ENCODE measurements at places on chromosomes 1 and 21.

DNA sequence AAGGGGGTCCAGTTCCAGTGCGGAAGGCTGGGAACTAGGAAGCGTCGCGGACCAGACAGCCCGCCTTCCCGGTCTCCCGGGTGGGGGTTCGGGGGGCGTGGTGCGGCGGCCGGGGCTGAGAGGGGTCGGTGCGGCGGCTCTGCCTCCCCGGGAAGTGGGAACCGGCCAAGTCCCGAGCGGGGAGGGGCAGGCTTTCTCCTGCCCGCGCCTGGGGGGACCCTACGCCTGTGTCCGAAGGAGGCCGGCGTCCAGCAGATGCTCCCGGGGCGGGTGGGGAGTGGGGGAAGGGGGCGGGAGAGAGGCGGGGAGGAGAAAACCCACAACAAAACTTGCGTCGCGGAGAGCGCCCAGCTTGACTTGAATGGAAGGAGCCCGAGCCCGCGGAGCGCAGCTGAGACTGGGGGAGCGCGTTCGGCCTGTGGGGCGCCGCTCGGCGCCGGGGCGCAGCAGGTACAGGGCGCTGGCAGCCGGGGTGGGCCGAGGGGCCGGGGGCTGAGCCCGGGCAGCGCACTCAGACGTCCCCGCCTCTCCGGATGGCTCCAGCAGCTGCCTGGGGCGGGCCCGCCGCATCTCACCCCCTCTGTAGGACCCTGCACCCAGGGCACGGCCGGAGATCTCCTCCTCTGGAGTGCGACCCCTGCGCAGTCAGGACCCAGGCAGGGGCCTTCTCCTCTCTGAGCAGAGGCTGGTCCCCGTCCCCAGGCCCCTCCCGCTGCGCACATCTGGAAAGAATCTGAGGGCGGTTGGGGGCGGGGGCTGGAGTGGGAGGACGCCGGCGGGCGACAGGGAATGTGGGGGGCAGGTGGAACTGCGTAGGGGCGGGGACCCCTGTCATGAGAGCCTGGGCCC lies at the start of gene PODN:
TSS of gene PODN (plus strand) at position 355 of the 849 bp plus-strand sequence. CDS start 7,643 bp downstream, outside the sequence.
- no peak for DNase-seq

- no peak for DNase-seq
These were observed 49.6 kb downstream of the MTR start for GRCh38 chr1:236844499-236845271.

DNA sequence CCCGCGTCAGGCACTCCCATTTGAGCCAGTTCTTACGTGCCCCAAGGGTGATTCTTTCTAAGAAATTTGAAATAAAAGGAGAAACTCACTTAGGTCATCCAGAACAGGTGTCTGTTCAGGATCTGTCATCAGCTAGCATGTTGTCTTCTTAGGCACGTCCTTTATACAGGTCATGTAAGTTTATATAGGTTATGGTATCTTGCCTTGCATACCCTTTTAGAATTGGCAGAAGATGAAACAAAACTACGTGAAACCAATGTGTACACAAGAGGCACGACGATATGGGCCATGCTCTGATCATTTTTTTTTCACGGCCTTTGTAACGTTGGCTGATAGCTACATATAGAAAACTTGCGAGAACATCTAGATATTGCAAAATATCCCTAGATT lies 579 bp upstream of the GTF2B start:
- no peak for DNase-seq

GRCh38 chr1:235253219-235253962 lies 74.6 kb downstream of the ARID4B start:
- DNase-seq, result peak; percentile 24

GRCh38 chr1:153494976-153495535 lies 34.6 kb upstream of the S100A7 start:
- peak; percentile 19 for DNase-seq

GRCh38 chr1:47189844-47190508 lies at the start of gene PDZK1IP1:
PDZK1IP1 (minus strand) TSS chr1:47190036; CDS start chr1:47189932, 104 bp downstream.
- DNase-seq, result no peak

DNA sequence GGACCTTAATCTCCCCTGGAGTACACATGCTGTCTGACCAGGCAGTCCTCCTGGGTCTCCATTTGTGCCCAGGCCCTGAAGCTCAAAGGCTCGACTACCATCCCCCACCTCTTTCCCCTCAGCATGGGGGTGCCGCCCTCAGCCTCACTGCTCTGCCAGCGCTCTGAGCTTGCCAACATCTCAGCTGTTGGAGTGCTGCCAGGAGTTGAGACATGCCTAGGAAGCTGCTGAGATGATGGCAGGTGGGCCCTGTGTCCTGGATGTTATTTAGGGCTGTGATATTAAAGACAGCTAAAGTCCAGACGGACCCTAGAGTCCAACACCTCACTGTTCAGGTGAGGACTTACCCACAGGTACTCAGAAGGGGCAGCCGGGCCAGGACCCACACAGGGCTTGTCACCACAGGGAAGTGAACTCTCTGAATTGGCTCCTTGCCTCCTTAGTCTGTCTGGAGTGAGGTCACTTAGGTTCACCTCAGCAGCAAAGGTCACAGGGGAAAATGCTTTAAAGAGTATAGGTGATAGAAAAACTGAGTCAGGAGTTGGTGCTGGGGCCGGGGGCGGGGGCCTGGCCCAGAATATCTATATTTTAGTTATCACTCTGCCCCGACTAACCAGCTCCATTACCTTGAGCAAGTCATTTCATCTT lies 19.7 kb upstream of the KCNC4 start:
- DNase-seq, result no peak

DNA sequence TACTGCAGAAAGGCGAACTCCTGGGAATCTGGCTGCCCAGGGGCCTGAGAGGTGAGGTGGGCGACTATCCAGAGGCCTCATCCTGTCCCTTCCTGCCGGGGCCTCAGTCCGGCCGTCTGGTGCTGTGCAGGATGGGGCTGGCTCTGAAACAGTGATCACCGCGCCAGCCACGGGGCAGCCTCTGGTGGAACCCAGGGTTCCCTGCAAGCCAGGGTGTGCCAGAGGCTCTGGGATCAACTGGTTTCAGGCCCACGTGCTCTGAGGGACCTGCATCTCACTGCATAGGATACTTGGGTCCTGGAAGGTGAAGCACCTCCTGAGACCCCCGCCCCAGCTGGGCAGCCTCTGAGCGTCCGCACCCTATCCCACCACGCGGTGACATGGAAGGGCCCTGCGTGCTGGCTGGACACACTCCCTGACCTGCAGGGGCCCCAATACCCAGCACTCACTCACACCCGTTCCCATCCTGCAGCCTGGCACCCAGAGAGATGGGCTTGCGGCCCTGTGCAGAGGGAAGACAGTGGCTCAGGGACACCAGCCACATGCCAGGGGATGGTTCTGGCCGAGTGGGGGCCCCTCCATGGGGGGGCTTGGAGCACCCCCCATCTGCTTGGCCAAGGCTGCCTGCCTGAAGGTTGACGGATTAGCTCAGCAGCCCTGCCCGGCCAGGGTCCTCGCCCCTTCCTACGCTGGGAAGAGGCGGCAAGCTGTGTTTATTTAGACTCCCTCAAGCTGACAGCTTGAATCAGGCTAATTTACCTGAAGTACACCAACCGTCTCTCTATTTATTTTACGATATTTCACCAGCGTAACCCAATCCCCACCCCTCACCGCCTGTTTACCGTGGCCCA lies 64.3 kb upstream of the TTC34 start:
- no peak for DNase-seq

- no peak for DNase-seq
These were observed 40.6 kb upstream of the RAB4A start for GRCh38 chr1:229230140-229230892.

GRCh38 chr1:31145648-31146047 lies 80.1 kb upstream of the PUM1 start:
- no peak for DNase-seq

DNA sequence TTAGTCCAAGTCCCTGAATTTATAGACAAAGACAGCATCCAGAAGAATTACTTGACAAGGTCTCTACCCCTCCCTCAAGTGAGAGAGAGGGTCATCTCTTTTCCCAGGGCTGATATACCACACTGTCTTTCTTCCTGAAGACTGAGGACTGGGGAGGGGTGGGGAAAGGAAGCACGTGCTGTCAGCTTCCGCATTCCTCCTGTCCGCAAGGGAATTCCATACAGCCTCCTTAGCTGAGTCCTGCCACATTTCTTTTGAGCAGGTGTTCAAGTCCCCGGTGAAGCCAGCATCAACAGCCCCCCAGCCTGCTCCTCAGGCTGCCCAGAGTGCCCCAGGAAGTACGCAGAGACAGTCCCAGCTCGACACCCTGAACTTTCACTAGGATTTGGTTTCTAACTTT lies 34.2 kb downstream of the PCAT6 start:
- DNase-seq, result no peak

DNA sequence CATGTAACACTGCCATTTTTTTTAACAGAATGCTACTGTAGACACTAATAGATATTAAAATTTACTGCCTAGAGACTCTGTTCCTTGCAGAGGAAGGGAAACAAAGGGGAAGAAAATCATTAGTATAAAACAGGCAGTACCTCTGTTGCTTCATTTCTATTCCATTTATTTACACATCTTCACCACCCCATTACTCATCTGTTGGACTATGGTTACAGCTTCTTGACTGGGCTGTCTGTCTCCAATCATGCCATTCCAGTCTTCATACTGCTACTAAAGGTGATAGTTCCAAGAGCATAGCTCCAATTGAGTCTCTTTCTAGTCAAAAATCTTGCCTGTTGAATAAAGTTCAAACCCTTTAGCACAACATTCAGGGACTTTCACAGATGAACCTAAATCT lies 22.2 kb upstream of the GPR25 start:
- no peak for DNase-seq

GRCh38 chr1:158020886-158021620 lies 27.6 kb downstream of the KIRREL1 start:
- DNase-seq, result no peak

DNA sequence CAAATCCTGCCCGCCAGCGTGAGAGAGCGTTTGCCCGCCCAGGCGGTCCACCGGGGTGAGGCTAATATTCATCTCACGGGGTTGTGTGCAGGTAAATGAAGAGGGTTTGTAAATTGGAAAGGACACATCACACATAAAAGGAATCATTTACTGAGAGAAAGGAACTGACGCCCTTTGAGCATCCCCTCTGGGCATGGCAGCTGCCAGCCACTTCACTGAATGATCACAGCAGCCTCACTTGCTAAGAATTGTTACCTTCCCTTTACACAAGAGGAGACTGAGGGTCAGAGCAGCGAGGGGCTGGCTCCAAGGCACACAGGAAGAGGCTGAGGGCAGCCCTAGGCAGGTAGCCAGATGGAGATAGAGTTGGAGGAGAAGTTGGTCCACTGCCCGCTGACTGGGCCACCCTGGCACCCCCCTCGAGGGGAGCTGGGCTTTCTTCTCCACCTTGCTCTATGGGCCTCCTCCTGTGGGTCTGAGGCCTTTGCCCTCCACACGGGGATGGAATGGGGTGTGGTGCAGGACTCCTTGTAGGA lies 96.0 kb downstream of the FOXD2 start:
- no peak for DNase-seq

- no peak for DNase-seq
These were observed 20.3 kb upstream of the TBX19 start for GRCh38 chr1:168260393-168260792.

GRCh38 chr1:202951437-202951836 lies 6.7 kb downstream of the ADIPOR1 start:
- no peak for DNase-seq

- no peak for DNase-seq
These were observed 13.6 kb downstream of the SLC26A9 start for GRCh38 chr1:205929496-205930194.

DNA sequence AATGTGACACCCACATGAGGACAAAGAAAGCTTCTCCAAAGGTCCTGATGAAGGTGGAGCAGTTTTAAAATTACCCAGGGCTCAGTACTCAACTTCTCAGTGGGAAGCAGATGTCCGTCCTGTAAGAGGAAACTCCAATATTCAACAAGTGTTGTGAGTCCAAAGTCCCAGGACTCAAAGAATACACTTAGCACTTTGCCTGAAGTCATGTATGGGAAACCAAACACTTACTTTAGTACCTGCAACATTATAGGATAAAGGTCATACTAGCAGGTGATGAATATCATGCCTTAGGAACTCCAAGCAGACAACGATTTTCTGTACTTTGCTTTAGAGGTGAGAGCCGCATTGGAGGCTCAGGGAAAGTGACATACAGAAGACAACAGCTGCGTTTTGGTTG lies 37.2 kb upstream of the ST6GALNAC3 start:
- DNase-seq, result no peak

GRCh38 chr1:19066248-19066873 lies 109.9 kb upstream of the IFFO2 start:
- no peak for DNase-seq

DNA sequence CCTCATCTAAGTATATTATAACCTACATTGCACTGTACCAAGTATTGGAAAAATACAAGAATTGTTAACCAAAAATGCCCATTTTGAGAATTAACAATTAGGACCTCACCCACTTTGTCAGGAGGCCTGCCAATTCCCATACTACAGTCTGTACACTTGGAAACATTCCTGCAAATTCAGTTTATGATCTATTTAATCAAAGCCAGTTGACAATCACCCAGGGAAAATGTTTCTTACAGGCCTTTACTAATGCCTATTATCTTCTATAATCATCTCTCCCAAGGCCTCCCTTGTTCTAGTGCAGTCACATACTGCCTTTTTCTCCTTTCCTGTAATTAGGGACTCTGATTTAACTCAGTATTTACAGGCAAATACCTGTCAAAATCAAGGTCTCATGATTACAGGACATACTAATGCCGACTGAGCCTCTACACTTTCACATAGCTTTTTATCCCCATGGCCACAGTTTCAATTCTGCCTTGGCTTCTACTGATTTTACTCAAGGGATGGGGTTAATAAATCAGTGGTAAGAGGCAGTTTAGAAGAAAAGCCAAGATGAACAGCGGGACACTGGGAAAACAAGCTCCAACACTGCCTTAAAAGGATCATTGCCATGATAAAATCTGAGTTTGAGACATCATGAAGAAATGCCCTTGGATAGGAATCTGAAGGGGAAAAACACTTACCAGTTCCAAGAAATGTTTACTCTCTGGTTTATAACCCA lies 338.7 kb downstream of the VAV3 start:
- no peak for DNase-seq

DNA sequence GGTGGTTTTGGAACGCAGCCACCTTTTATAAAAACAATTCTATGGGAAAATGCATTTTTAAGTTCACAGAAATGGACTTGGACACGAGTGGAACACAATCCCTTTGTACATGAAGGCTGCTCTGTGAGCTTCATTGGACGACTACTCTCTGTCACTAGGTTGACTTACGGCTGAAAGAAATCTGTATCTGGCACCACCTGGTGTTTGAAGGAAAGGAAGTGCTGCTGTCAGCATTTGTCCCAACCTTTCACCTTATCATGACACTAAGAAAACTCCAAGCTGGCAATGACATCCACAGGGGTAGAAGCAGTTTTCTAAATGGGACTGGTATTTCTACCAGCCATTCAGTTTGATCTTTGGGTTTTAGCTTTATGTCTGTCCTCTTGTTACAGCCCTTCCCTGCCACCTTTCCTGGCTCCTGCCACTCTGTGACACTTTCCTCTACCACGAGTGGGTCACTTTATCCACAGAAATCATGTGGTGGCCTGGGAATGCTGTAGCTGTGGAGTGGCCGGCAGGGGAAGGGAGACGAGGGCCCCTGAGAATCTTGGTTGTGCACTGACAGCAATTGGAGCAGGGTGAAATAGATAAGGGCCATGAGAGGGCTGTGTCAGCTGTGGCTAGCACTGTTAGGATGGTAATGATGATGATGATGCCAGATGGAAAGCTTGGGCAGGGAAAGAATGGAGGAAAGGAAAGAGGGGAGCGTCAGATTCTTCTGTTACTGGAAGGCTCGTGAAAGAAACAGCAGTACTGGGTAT lies 85.2 kb downstream of the TBX19 start:
- no peak for DNase-seq
